Esophagus squamous epithelium (tissue), 5 donors: ENCODE measurements at places on chromosomes 2 and 18. TPM values are rescaled to one million over a fixed set of nuclear protein-coding genes. Genes with fewer than 3 reads are reported as not detected.

GCG gene
- not detected for total RNA-seq

GBX2 gene
- not detected for total RNA-seq

CNDP1 gene
- not detected for total RNA-seq

SLC9A4 gene
- 0.40 TPM for total RNA-seq

NCKAP1 gene
- 136 TPM for total RNA-seq

DSG1 gene
- total RNA-seq = 28.3 TPM

CDH2 gene
- total RNA-seq = 0.18 TPM

FSHR gene
- not detected for total RNA-seq
